ENCODE measurements at places on chromosomes 2 and 18.

GRCh38 chr18:78906066-78906465 lies 73.6 kb upstream of the SALL3 start:
- no peak for DNase-seq

- no peak for DNase-seq
Observed at GRCh38 chr18:11246495-11247300, 97.3 kb upstream of the PIEZO2 start.

- no peak for DNase-seq
Observed at GRCh38 chr2:567865-568638, 109.2 kb downstream of the TMEM18 start.

DNA sequence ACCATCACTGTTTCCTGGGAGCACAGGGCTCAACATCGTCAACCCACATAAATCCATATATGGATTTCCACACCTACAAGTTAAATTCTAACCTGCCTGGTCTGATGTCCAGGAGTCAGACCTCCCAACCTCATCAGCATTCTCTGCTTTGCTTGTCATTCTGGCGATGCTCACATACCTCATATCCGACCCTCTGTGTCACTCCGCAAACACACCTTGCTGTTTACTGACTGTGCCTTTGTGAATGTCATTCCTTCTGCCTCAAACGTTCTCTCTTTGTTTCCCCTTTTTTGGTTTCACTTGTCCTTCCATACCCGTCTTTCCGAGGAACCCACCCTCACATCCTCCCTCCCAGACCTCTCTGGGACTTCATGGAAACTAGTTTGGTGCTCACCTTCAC lies 187.1 kb downstream of the ACTR3 start:
- no peak for DNase-seq

DNA sequence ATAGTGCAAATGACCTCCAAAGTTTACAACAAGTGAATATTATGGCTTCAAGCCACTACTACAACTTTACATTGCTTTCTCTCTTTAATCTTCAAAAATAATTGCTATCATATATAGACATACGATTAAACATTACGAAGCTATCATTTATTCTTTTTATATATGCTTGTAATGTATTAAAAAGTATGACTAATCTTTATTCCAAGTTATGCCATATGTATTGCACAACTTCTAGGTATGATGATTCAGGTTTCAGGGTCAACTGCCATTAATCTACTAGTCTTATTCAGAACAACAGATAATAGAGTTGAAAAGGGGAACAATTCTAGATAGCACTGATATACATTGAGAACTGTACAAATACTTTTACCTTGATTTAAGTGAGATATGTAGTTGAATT lies 506.2 kb upstream of the TMEFF2 start:
- no peak for DNase-seq

DNA sequence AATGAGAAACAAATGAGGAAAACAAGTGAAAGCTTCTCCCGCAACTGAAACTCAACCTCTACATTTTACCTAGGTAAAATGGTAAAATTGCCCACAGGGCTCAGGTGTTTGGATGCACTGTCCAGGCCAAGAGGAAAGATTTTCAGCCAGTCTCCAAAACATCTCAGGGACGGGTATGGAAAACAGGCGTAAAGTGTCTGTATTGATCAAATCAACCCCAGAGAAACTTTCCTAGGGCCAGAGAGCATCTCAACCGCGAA lies 361 bp upstream of the HAT1 start:
- DNase-seq: no peak

- DNase-seq: no peak
Observed at GRCh38 chr2:218323526-218324472, 31.5 kb upstream of the TMBIM1 start.

- DNase-seq: no peak
Observed at GRCh38 chr2:233857511-233858141, 3.3 kb upstream of the HJURP start.

DNA sequence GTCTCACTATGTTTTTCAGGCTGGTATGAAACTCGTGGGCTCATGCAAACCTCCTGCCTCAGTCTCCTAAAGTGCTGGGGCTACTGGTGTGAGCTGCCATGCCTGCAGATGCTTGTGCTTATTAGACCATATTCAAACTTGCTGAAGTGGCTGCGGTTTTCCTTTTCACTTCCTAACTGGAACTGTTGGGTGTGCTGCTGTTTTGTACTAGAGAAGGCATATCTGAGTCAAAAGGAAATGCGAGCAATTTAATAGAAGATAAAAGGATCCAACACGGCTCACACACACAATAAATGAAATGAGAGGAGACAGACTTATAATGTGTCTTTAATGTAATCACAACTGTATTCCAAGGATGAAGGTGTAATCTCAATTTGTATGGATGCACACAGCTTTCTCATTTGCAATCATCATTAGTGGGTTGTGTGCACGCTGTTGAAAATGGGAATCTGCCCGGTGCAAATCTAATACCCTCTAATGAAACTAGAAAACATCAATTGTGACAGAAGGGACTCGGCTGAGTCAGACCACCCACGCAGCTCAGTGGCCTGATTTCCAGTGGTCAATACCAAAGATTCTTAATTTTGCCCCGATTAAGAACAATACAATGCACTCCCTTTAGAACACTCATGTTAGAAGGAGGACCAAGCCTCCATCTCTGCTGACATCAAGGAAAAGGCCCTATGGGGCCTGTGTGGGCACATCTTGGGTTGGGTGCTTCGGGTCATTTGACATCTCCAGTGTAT lies 532.7 kb downstream of the TDRD15 start:
- no peak for DNase-seq

DNA sequence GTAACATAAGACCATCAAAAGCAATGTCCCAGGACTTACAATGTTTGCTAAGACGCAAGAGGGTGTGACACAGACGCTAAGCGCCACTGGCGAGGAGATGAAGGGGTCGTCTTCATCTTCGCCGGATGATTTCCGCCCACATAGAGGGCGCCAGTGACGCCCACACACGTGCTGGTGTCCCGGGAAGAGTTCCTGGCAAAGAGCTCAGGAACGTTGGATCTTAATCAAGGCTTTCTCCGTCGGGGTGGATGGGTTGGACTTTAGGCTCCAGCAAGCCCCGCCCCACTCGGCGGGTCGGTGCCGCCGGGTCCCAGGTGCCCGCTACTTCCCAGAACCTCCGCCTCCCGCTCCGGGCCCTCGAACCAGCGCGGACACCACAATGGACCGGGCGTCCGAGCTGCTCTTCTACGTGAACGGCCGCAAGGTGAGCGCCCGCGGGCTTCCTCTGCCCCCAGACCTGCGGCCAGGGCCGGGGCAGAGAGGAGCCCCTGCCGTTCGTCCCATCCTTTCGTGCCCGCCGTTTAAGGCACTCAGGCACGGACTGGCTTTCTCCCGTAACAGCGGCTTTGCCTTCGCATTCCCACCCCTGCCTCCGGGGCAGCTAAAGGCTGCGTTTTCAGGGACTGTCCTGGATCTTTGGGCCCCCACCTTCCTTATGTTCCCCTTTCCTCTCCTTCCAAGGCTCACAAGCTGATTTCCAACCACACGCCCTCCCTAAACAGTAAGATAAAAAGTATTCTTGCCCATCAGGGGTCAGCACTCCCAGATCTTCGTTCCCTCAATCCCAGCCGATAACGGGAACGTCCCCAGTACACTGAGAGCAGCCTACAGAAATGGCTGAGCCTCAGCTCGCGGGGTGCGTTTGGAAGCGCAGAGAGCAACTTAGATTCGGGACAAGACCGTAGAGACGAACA lies at the start of gene AOX1:
AOX1 (plus strand) TSS at position 285 of the 914 bp plus-strand sequence; CDS start at position 380, 95 bp downstream.
- no peak for DNase-seq

GRCh38 chr2:68282811-68283418 lies 30.6 kb upstream of the PPP3R1 start:
- DNase-seq: peak; percentile 50

DNA sequence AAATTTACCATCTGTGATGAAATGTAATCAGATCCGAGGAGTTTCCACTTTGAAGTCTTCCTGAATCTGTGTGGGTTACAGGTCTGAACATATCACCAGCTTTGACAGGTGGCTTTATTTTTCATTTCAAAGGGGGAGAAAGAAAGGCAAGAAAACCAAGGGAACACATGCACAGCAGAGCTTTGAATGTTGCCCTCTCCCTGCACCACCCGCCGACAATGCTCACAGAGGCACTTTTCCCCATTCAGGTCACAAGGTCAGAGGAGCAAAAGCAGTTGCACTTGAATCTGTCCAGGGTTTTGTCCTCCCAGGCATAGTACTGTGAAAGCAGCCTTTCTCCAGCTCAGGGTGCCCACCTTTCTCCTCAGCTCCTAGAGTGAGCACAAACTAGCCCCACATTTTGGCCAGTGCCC lies 130.2 kb downstream of the OSR1 start:
- no peak for DNase-seq

GRCh38 chr18:69963196-69963595 lies 15.5 kb upstream of the CD226 start:
- no peak for DNase-seq

- DNase-seq: peak; percentile 33
Observed at GRCh38 chr2:197708331-197708730, 3.2 kb downstream of the MARS2 start.

DNA sequence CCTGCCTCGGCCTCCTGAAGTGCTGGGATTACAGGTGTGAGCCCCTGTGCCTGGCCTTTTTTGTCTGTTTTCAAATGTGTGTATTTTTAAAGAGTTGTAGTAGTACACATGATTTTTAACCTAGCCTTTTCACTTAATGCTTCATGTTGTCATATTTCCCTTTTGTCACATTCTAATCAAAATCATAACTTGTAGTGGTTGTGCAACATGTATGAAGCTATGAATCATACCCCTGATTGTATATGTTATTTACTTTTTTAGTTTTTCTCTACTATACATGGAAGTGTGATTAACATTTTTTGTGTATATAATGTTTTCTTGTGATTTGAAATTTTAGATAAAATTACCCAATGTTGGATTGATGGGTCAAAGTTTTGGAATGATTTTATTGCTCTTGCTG lies 8.5 kb downstream of the GEN1 start:
- no peak for DNase-seq

GRCh38 chr2:17759805-17760204 lies 5.9 kb downstream of the GEN1 start:
- no peak for DNase-seq

- DNase-seq: peak; percentile 43
Observed at GRCh38 chr2:102141970-102142828, at the start of gene IL1R1. Gene IL1R1, plus strand, starts transcription at chr2:102142746. Its CDS starts 14,979 bp downstream, at chr2:102157725.

DNA sequence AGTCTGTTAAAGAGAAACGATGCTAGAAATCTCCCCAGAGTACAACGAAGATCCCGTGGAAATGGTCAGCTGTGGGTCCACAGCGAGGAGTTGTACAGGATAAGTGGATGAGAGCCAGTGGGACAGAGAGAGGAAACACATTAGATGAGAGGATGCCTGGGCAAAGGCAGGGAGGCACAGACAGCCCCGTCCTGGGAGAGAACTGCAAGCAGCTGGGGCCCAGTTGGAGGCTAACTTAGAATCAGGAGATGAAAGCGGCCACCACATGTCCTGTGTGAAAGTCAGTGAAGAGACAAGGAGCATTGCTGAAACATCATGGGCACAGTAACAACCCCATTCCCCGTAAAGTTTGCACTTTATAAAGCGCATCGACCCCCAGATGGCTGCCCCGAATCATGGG lies 157.5 kb downstream of the RAPGEF4 start:
- no peak for DNase-seq

- DNase-seq: no peak
Observed at GRCh38 chr18:54813977-54814565, 14.2 kb upstream of the RAB27B start.

- no peak for DNase-seq
Observed at GRCh38 chr2:155675920-155676319, 656.6 kb downstream of the NR4A2 start.

- DNase-seq: no peak
Observed at GRCh38 chr2:231926761-231927565, 767 bp upstream of the NPPC start.

- DNase-seq: no peak
Observed at GRCh38 chr2:38613849-38614213, 11.1 kb upstream of the HNRNPLL start.

DNA sequence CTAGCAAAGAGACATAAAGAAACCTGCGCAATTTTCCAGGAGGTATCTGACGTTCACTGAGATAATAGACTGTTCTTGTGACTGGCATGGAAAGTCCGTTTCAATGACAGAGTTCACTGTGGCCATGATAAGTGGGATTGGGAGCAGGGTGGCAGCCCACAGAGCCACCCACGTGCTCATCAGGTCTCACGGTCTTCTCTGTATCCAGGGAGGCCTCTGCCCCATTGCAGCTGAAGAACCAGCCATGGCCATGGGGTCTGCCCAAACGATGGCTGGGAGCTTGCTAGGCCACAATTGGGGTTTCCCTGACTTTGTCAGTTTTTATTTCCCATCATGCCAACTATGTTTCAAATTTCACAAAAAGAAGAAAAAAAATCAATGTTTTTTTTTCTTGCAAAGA lies 57.2 kb downstream of the PDCL3 start:
- no peak for DNase-seq

GRCh38 chr2:64967601-64968000 lies 21.6 kb upstream of the SLC1A4 start:
- DNase-seq: no peak

GRCh38 chr18:72811047-72811446 lies 56.7 kb downstream of the NETO1 start:
- no peak for DNase-seq

DNA sequence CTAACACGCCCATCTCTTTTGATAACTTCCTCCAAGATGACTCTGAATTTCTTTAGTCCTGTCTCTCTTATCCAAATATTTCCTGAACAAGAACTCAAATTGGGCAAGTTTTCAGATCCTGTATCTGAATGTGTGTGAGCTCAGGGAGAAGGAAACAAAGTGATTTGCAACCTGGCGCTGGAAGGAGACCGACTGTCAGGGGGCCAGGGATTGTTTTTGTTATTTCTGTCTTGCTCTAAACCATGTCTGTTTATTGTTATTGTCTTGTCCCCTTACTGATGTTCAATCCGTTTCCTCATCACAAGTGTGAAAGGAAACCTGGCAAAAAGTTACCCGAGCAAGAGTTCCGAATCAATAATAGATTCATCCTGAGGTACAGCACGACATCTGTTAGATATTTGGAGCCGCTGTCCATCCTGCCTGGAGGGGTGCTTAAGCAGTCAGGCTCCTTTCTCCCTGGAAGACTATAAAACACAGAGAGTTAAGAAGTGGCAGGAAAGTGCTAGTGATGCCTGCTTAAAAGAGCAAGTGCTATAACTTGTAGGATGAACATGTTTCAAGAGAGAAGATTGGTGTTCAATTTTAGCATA lies 132.5 kb upstream of the OSR1 start:
- DNase-seq: no peak

DNA sequence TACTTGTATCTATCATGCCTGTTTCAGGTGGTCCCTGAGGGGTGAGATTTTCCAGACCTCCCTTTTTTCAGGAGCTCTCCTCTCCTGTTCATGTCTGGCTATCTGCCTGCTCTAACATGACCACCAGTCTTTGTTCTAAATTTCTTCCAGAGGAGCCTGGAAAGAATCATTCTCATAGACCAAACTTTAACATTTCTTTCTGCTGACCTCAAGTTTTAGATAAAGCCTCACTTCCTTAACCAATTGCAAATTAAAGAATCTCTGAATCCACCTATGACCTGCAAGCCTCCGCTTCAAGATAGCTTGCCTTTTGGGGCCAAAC lies 97.6 kb downstream of the TEX51 start:
- DNase-seq: no peak

All from kidney capillary endothelial cell (primary cell).